ENCODE measurements at places on chromosomes 12 and 14. TPM values are rescaled to one million over a fixed set of nuclear protein-coding genes. Genes with fewer than 3 reads are reported as not detected.

TAS2R20 gene
- 0.57 TPM for total RNA-seq

MGAT2 gene
- 55.5 TPM for total RNA-seq

ACACB gene
- total RNA-seq: 1.7 TPM

FLRT2 gene
- total RNA-seq: 171 TPM

LARP4 gene
- 63.8 TPM for total RNA-seq

KCNMB4 gene
- total RNA-seq: 8.3 TPM

OLR1 gene
- total RNA-seq: 0.96 TPM

- H3K4me1 ChIP-seq: no peaks in the 10 kb centered on the region
- H3K36me3 ChIP-seq: no peaks in the 10 kb centered on the region
- H3K27ac ChIP-seq: no peak overlapping the region
These were observed 82.9 kb downstream of the FGD4 start for GRCh38 chr12:32482226-32482625.

DNA sequence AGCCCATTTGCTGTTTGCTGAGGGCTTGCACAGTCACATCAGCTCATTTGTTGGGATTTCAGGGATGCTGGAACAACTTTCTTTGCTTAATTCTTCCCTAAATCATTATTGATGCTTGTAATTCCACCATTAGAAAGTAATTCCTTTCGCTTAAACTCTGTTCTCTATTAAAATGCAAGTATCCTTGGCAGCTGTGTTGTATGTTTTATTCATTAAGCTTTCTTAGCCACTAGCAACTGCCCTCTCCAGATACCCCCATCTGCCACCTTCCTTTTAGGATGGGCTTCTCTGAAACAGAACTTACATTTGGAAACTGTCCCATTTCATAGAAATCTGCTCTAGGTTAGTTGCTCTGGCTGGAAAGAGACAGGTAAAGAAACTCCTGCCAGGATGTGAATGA, 43.7 kb downstream of the ADCK1 start:
- no peak overlapping the region for H3K4me3 ChIP-seq
- H3K36me3 ChIP-seq: no peaks in the 10 kb centered on the region
- DNase-seq: no peak
- H3K27me3 ChIP-seq: no peaks in the 10 kb centered on the region

GRCh38 chr12:6964605-6965025, 5.8 kb downstream of the PHB2 start:
- no peak overlapping the region for H3K27ac ChIP-seq
- H3K36me3 ChIP-seq: peaks cover 29% of the 10 kb centered on the region
- no peak for DNase-seq
- H3K27me3 ChIP-seq: no peaks in the 10 kb centered on the region
- H3K4me3 ChIP-seq: no peak overlapping the region
- H3K4me1 ChIP-seq: peaks cover 25% of the 10 kb centered on the region

DNA sequence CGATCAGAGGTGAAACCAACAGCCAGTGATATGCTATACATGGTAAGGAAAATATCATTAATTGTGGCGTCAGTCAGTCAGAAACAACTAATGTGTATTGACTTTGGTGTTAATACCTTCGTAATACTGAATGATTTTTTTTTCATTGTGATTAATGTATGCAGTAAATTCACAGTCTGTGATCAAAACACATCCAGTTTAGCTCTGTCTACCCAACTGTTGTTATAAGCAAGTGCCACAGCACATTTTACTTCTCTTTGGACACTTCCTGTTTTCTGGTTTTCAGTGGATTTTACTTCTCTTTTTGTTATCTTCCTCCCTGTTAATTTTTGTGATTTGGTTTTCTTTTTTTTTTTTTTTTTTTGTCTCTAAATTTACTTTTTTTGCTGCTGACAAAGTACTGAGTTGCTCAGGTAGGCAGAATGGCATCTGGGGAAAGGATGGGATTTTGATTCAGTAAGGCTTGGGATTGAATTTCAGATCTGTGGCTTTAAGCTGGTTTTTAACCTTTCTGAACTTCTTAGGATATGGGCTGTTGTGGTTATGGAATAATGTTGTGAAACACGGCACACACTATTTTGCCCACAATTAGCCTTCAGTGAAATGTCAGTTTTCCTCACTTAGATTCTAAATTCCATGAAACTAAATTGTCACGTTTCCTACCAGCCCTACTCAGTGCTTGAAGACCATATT, 604 bp downstream of the GLIPR1 start:
- H3K36me3 ChIP-seq: peaks cover 14% of the 10 kb centered on the region
- peak overlapping the region; percentile 89 for H3K27ac ChIP-seq
- H3K4me3 ChIP-seq: peak overlapping the region; percentile 95
- H3K27me3 ChIP-seq: no peaks in the 10 kb centered on the region
- H3K4me1 ChIP-seq: peaks cover 31% of the 10 kb centered on the region

- H3K27ac ChIP-seq: no peak overlapping the region
- H3K36me3 ChIP-seq: no peaks in the 10 kb centered on the region
- H3K27me3 ChIP-seq: no peaks in the 10 kb centered on the region
- no peak overlapping the region for H3K4me3 ChIP-seq
These were observed 68.2 kb upstream of the E2F7 start for GRCh38 chr12:77133566-77133965.

DNA sequence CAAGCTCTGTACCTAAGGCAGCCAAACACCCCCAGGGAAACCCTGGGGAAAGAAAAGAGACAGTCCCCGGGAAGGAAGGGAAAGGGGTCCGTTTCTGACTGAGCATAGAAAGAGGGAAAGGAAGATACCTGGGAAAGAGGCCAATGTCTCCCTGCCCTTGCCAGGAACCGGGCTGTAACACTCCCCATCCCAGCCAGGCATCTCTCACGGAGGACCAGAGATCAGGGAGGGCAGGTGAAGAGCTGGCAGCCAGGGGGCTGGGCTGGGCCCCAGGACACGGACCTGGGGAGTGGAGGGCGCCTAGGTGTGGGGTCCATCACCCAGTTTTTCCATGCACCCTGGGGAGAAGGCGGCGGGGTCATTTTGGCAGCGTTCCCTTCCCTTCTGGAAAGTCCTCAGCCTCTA, 18.9 kb upstream of the PLEKHH1 start:
- H3K4me1 ChIP-seq: no peaks in the 10 kb centered on the region
- no peaks in the 10 kb centered on the region for H3K36me3 ChIP-seq
- no peak overlapping the region for H3K27ac ChIP-seq
- H3K27me3 ChIP-seq: peaks cover 33% of the 10 kb centered on the region
- no peak overlapping the region for H3K4me3 ChIP-seq

GRCh38 chr12:10186299-10186698, 7.5 kb downstream of the TMEM52B start:
- no peaks in the 10 kb centered on the region for H3K27me3 ChIP-seq
- H3K4me3 ChIP-seq: no peak overlapping the region
- H3K4me1 ChIP-seq: peaks cover under 1% of the 10 kb centered on the region
